ENCODE measurements at places on chromosomes 12 and 14. TPM values are rescaled to one million over a fixed set of nuclear protein-coding genes. Genes with fewer than 3 reads are reported as not detected.

DNA sequence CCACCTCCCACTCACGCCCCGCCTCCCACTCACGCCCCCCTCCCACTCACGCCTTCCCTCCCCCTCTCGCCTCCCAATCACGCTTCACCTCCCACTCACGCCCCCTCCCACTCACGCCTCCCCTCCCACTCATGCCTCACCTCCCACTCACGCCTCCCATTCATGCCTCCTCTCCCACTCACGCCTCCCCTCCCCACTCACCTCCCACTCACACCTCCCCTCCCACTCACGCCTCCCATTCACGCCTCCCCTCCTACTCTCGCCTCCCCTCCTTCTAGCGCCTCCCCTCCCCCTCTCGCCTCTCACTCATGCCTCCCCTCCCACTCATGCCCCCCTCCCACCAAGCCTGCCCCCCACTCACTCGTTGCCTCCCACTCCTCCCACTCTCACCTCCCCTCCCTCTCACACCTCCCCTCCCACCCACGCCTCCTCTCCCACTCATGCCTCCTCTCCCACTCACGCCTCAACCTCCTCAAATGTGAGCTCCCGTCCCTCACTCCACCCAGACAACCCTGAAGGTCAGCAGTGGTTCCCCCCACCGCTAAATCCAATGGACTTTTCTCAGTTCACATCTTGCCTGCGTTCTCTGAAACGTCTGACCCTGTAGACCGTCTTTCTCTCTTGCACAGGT is 39.8 kb downstream of the TMEM63C start:
- no peak for DNase-seq

DNA sequence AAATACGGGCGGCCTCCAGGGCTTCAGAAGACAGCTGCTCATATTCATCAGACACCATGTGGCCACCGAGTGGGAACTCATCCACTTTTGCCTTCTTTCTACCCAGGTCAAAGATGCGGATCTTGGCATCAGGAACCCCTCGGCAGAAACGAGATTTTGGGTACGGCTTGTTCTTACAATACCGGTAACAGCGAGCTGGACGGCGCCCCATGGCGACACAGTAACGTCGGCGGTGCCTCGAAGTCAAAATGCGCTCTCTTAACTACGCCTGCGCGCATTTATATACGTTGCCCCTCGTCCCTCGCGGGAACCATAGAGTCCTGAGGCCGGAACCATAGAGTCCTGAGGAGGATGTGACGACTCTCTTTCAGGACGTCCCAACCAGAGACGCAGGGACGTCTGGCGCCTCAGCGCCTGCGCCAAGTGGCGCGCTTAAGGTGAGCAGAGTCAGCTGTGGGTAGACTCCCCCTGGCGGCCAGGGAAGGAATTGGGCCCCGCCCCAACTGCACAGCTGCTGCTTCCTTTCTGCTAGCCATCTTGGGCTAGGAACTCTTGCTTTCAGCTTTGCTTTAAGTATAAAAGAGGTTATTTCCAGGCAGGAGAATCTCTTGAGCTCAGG is at the start of gene RPL10L:
Gene RPL10L (minus strand): TSS at position 256 of the 619 bp plus-strand sequence. CDS start 45 bp downstream, at position 211.
- DNase-seq: peak; percentile 8

DNA sequence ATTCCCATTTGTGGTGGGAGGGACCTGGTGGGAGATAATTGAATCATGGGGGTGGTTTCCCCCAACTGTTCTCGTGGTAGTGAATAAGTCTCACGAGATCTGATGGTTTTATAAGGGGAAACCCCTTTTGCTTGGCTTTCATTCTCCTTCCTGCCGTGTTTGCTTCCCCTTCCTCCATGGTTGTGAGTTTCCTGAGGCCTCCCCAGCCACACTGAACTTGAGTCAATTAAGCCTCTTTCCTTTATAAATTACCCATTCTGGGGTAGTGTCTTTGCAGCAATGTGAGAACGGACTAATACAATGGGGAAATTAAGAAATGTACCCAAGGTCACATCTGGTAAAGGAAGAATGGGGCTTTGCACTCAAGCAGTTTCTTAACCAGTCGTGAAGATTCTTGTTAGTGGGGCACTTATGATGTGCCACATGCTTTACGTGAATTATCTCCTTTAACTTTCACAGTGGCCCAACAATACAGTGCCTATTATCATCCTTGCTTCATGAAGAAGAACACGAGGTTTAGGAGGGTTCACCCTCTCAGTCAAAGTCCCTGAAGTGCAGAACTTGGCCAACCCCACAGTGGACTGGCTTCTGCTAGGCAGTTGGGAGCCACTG is 234.3 kb downstream of the EFCAB11 start:
- DNase-seq: peak; percentile 39

The INSM2 gene
- not detected for total RNA-seq

GRCh38 chr14:35043046-35043445 is 3.0 kb upstream of the FAM177A1 start:
- no peak for DNase-seq

GRCh38 chr14:100738704-100739131 is 12.0 kb downstream of the DLK1 start:
- DNase-seq: no peak

The PCK2 gene
- 101 TPM for total RNA-seq

The C12orf50 gene
- 0.11 TPM for total RNA-seq

Measured in activated CD4-positive, alpha-beta T cell treated with anti-CD3 and anti-CD28 coated beads for 36 hours (primary cell).